ENCODE measurements at places on chromosomes 7 and 10.

- no peak for DNase-seq
Measured at GRCh38 chr7:64774204-64774842, 19.9 kb upstream of the ZNF138 start.

GRCh38 chr7:117796889-117797288 is 76.4 kb downstream of the CTTNBP2 start:
- DNase-seq = no peak

GRCh38 chr7:74190259-74190658 is 16.1 kb downstream of the EIF4H start:
- no peak for DNase-seq

- no peak for DNase-seq
Measured at GRCh38 chr7:128908750-128909624, 1.5 kb downstream of the KCP start.

- DNase-seq = no peak
Measured at GRCh38 chr10:106032450-106033002, 1132.0 kb downstream of the SORCS1 start.

DNA sequence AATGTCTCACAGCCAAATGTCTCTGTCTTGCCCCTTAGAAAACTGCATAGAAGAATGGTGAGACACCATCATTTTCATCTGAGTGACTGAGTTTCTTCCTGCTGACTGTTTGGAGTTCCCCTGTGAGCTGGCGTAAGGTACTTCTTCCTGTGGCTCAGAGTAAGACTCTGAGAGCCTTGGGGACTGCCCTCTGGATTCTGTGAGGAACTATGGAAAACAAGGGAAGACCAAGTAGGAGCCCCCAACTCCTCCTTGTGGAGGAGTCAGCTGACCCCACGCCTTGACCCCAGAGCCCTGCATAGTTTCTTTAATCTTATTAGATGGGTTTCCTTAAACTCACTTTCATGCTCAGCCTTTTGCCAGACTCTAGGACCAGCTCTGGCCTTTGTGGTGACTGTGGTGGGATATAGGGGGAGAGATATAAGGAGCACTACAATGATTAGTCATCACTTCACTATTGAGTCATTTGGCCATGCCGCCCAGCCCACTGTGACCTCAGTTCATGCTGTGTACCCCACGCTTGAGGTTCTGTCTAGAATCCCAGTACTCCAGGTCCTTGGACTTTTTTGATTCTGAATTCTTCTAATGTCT is 51.8 kb upstream of the FAM133B start:
- peak; percentile 19 for DNase-seq

- no peak for DNase-seq
Measured at GRCh38 chr7:73921623-73922528, 60.9 kb downstream of the TMEM270 start.

DNA sequence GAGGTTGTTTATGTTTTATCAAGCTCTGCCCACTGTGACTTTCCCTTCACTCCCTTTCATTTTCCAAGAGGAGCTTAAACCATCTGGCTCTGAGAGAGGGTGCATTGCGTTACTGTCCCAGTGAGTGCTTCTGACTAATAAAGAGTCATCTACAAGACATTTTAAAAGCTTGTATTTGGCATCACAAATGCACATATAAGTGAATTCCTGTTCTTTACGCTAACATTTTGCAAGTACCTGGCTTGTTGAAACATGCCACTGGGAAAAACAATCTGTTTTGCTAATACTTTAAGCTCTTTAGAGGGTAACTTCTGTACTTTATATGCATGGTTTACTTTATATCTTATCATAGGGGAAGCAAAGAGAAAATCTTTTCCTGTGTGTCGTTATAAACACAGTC is 534.6 kb upstream of the POM121L12 start:
- DNase-seq = no peak

DNA sequence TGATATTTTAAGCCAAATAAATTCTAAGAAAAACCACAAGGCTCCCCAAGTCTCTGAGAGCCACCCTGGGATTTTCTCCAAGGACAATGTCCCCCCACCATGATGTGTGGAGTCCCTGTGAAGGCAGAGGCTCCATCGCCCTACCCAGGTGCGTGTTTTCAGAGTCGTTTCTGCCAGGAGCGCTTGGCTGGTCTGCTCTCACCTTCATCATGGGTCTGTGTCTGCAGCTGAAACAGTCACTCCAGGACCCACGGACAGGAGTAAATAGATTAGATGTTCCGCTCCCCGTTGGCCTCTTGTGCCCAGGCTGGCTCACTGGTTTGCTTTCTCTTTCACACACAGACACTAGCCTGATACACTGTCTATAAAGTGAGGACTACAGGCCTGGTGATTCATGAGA is 217.5 kb downstream of the SFMBT2 start:
- no peak for DNase-seq

DNA sequence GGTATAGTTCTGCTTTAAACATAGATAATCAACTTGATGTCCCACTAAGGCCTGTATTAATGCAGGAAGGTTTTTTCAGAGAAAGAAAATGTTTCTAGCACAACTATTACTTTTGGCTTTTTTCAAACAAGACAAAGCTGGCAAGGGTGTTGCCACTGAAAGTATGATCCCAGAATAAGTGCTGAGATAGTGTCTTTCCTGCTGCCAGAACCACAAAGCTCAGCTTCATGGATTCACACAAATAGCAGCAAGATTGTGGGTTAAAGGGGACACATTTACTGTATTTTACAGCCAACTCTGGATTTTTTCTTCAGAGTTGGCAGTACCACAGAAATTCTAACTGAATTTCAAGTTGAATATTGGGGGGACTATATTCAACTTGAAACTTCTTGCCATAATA is 4.3 kb downstream of the NCOA4 start:
- no peak for DNase-seq

DNA sequence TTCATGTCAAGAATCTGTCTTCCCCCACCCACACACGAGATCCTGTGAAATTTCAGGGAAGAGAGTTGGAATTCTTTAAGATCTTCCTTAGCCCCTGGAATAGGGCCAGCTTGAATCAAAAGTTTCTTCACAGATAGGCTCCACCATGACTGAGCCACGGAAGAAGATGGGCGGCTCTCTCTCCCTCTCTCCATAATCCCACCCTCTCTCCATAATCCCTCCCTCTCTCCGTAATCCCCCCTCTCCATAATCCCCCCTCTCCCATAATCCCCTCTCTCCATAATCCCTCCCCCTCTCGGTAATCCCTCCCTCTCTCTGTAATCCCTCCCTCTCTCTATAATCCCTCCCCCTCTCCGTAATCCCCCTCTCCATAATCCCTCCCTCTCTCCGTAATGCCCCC is 20.4 kb downstream of the SHH start:
- DNase-seq = no peak

- DNase-seq = no peak
Measured at GRCh38 chr10:35351021-35351420, 14.7 kb downstream of the CCNY start.

DNA sequence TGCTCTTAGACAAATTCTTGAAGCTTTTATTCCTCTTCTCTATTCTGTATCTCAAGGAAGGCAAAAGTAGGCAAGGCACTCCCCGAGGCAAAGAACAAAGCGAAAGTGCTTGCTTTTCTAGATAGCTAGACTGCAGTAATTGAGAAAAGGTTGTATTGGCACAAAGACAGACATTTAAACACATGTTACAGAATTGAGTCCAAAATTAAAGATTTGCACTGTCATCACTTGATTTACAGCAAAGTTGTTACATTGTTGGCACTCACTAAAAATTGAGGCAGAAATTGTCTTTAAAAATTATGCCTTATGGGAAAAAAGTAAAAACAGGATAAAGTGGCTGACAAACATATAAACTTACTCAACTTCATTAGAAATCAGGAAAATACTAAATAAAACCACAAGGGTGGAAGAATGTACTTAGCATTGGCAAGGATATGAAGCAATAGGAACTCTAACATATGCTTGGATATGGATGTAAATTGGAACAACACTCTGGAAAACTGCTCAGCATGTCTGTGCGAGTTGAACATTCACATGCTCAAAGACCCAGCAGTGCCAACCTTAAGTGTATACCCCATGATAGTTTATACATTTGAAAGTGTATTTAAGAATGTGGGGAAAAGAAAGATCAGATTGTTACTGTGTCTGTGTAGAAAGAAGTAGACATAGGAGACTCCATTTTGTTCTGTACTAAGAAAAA is 491.3 kb downstream of the GLRX3 start:
- DNase-seq = no peak

GRCh38 chr7:17523813-17524739 is 225.6 kb downstream of the AHR start:
- DNase-seq = no peak

- no peak for DNase-seq
Measured at GRCh38 chr7:113731571-113731970, 187.2 kb downstream of the PPP1R3A start.

GRCh38 chr10:12179606-12180170 is 16.0 kb downstream of the NUDT5 start:
- no peak for DNase-seq

- no peak for DNase-seq
Measured at GRCh38 chr10:132059760-132060508, 5.8 kb upstream of the JAKMIP3 start.

- DNase-seq = no peak
Measured at GRCh38 chr10:26779176-26779860, 81.4 kb downstream of the ABI1 start.

DNA sequence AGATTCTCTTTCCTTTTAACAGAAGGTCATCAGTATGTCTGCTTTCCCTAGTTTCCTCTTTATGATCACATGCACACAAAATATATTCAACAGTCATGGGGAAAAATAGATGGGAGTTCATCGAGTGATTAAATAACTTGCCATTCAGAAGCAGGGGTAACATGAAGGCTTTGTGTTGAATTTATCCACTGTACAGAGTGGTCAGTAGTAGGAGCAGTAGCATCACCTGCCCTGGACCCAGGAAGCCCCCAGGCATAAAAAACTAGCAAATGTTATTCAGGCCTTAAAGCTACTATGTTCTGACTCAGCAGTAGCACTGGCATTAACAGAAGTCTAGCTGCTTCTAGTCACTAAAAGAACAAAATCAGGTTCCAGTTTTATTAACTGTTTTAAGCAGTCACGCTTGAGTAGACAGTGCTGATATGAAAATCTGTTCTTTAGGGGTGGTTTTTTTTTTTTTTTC is 31.4 kb upstream of the FAM133B start:
- no peak for DNase-seq

DNA sequence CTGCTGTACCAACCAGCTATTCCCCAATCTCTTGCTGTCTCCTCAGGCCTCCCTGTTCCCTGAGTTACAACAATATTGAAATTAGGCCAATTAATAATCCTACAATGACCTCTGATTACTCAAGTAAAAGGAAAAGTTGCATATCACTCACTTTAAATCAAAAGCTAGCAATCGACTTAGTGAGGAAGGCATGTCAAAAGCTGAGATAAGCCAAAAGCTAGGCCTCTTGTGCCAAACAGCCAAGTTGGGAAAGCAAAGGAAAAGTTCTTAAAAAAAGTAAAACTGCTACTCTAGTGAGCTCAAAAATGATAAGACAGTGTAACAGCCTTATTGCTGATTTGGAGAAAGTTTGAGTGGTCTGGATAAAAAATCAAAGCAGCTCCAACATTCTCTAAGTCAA is 129.8 kb downstream of the LSMEM1 start:
- DNase-seq = no peak

GRCh38 chr7:136869001-136869961 is 829 bp downstream of the CHRM2 start:
- no peak for DNase-seq

- no peak for DNase-seq
Measured at GRCh38 chr7:90025771-90026170, 128.5 kb upstream of the STEAP1 start.

- no peak for DNase-seq
Measured at GRCh38 chr10:100864978-100865377, 47.8 kb upstream of the SLF2 start.

DNA sequence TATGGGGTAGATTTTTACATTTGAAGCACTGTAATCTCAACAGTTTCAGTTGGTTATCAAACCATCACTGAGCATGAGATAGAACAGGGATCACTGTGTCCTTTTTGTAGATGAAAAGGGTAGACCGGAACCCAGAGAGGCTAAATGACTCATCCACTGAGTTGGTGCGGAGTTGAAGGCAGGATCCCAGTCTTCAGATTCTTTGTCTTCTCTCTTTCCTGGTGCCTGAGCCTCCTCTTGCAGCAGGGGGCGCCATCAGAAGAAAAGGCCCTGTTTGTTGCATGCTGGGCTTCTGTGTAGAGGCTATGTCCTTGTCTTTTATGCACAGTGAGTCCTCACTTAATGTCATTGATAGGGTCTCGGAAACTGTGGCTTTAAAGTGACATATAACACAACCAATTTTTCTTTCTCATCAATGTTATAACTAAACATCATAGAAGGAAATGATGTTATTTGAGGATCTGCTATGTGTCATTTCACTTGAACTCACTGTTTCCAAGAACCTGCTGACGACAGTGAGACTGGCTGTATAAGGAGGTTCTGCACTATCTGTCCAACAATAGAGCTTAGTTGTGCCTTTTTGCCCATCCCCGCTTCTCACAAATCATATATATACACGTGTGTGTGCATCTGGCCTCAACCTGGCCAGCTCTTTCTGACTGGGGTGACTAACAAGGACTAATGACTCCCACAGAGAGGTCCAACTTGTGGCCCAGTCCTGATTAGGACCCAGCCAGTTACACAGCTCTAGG is 14.3 kb downstream of the ZNF282 start:
- peak; percentile 69 for DNase-seq

DNA sequence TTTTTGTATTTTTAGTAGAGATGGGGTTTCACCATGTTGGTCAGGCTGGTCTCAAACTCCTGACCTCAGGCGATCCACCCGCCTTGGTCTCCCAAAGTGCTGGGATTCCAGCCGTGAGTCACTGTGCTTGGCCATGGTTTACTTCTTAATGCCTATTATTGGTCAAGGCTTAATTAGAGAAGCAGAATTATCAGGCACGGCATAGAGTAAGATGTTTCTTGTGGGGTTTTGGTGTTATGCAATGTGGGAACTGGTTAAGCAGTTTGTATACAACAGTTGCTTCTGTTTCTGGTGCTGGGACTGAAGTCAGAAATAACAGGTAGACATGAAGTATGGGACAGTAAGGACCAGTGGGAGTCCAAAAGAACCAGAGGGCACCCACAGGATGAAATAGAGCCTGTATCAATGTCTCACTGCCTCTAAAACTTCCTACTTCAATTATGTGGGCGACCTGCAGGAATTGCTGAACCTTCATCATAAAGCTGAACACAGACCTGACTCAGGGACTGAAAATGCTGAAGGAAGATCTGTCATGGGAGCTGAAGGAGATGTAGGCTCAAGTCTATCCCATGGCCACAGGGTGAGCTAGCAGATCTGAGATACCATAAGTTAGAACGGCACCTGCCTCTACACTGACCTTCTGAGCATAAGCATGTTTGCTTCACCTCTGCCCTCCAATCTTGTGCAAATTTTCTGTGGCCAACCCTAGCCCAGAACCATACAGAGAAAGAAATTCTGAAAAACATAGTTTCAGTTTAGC is 38.3 kb upstream of the VCL start:
- no peak for DNase-seq

Measured in activated CD4-positive, alpha-beta T cell treated with anti-CD3 and anti-CD28 coated beads, Interleukin-2, amount 50 U/mL, for 1 hour (primary cell).